ENCODE measurements at places on chromosomes 2 and 18. TPM values are rescaled to one million over a fixed set of nuclear protein-coding genes. Genes with fewer than 3 reads are reported as not detected.

DNA sequence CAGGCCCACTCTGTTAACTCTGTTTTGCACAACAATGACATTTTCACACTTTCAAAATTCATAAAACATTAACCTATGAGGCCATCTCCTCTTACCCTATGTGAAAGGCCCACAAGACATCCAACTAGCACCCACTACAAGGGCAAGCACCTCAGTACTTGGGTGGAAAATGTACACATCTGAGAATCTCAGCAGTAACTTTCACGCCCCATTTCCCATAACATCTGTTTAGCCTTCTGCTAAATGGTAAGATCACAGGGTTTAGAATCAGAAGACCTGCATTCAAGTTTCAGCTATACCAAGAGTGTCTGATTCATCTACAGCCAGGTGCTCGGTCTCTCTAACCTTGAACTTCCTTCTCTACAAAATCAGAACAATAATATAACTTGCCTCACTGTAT is 89.2 kb downstream of the SP100 start:
- no peak for DNase-seq

- no peak for DNase-seq
Observed at GRCh38 chr2:220779931-220780330, 792.2 kb downstream of the EPHA4 start.

DNA sequence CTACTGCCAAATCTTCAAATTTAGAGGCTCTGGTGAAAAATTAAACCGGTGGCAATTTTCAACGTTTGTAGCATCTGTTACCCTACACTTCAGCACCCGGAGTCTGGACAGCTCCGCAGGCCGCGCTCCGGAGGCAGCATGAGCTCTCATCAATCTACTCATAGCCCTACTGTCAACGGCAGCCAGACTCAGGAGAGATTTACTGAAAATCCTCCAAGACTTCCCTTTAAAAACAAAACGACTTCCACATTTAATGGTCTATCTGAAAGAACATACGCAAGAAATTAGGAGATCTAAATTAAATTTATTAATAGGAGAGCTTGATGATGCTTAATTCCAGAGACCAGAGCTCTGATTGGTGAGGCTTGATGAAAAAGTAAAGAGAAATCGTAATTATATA is 970 bp upstream of the ADCYAP1 start:
- peak; percentile 36 for DNase-seq

DNA sequence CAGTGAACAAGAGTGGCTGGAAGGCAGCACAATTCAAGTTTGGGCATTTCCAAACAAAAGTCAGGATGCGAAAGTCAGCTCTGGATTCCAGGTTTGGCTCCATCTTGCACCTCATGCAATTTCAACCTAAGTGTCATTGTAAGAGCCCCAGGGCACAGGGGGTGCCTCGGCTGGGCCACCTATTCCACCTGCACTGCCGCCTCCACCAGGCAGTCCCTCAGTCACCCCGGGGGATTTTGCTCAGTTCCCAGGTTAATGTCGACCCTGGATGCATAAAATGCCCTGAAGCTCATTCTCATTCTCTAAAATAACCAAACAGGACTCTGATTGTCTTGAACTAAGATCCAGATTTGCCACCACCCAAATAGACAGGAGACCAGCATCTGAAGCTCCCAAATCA is 77.6 kb downstream of the EDAR start:
- DNase-seq, result no peak

- no peak for DNase-seq
Observed at GRCh38 chr2:100063459-100063953, 78.9 kb downstream of the AFF3 start.

DNA sequence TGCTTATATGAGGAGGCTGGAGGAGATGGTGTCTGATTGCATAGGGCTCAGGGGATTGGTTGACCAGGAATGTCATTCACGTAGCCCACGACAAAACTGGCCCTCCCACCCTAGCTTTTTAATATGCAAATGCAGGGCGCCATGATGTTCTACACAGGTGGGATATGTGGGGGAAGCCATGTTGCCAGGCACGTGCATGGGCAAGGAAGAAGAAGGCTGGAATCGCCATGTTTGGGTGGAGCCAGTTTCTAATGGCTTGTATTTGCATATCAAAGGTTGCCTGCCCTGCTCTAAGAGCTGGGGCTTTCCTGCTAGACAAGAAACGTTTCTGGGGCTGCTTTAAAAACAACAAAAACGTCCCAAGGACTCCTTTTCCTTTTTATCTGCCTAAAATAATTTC is 26.5 kb upstream of the LINC00305 start:
- no peak for DNase-seq

GRCh38 chr2:173248381-173248780 is 106.3 kb upstream of the CDCA7 start:
- DNase-seq, result no peak

DNA sequence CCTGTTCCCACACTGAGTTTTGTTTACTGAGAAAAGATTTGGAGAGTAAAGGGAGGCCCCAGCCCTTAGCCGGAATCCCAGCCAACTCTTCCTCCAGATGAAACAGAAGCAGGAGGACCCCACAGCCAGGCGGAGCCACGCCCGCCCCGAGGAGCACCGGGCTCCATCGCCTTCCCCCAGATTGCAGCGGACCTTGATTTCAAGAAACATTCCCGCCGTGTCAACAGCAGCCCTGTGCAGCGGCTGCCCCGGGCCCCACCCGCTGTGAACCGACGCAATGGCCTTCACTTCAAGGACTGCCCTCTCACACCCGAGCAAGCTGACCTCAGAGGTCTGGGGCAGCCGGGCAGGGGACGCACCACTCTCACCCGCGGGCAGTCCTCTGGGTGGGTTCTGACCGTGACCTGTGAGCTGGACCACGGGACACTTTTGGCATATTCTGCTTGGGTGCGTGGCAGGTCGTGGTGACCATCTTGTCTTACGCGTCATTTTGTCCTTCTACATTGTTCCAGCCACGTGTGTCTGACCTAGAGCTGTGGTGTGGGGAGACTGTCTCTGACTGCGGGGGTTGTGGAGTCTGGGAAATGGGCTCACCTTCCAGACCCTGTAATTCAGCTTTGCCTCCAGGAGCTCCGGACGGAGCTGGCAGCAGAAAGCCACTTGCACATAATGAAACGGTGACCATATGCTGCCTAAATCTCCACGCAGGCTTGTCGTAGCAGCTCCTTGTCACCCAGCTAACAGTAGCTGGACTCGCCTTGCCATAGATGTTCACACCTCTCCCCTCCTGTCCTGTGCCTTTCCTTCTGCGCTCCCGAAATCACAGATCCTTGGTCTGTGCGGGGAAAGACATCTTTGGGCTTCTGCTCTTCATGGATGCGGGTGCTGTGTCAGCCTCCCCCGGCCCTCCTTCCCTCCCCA is 32.0 kb upstream of the INHBB start:
- DNase-seq, result peak; percentile 48

DNA sequence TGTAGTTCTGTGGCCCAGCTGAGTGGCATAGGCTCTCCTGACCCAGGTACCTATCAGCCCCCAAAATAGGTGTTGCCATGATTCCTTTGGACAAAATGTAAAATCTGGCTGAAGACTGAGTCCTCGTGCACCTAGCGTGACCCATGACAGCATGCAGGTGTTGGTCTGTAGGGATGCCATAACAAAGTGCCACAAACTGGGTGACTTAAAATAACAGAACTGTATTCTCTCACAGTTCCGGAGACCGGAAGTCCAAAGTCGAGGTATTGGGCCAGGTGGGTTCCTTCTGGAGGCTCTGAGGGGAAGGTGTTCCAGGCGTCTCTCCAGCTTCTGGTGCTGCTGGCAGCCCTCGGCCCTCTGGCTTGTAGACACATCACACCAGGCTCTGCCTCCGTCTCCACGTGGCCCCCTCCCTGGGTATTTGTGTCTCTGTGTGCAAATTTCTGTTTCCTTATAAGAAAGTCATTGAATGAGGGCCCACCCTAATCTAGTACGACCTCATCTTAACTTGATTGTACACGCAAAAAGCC is 34.5 kb downstream of the LRRFIP1 start:
- peak; percentile 21 for DNase-seq

DNA sequence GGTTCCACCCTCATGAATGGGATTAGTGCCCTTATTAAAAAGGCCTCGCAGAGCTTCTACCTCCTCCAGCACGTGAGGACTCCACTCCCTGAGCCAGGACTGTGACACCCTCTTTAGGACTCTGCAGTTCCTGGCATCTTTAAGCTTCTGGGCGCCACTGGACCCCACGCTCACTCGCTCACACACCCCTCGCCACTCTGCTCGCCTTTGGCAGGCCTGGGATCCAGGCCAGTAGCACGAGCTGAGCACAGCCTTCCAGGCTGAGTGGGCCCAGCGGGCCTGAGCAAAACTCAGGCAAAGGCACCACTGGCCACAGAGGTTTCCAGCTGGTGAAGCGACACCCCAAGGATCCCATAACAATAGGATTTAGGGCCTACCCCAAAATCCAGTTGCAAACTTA is 107.9 kb upstream of the GPC1 start:
- no peak for DNase-seq

GRCh38 chr18:75179819-75180600 is 28.9 kb downstream of the PTGR3 start:
- no peak for DNase-seq

DNA sequence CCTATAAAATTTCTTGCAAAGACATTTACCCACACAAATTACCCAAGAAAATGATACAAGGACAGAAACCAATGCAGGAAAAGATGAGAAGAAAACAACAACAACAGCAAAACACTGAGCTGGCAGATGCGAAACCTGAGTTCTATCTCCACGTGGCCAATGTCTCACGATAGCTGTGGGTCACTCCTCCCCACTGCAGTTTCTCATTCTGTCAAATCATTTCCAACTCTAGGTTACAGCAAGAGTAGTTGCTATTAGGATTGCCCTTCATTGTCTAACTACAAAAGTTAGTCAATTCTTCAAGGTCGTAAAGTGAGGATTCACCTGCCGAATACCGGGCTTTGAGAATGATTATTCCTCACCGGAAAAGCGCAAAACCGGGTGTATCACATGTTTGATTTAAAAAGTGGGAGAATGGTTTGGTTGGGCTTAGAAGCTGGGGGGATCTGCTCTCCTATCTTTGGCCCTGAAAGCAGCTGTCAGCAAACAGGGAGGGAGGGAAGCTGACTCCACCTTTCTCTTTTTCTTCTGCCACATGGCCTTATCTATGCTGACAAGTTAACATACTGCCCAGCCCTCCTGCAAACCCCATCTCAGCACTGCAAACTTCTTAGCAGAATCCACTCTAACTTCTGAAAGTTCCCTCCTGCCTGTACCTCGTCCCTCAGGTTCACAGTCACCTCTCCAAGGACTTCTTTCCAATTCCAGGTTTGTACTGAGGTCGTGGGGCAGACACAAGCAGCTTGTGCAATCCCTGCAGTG is 473.0 kb downstream of the SOX11 start:
- DNase-seq, result no peak

DNA sequence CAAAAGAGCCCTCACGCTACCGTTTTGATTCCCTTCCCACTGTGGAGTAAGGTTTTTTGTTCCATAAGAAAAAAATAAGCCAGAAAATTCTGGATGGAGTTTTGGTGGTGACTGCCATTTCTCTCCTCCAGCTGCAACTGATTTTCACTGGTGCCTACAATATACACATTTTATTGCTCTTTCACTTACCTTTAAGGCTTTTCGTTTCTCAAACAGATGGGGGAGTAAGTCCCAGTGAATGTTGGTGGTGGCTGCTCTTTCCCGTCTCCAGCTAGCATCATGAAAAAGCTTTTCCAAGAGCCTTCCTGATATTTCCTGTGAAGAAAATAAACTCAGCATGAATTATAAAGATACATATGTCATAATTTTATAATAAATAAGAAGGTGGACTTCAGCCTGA is 932.5 kb upstream of the PIK3C3 start:
- no peak for DNase-seq

DNA sequence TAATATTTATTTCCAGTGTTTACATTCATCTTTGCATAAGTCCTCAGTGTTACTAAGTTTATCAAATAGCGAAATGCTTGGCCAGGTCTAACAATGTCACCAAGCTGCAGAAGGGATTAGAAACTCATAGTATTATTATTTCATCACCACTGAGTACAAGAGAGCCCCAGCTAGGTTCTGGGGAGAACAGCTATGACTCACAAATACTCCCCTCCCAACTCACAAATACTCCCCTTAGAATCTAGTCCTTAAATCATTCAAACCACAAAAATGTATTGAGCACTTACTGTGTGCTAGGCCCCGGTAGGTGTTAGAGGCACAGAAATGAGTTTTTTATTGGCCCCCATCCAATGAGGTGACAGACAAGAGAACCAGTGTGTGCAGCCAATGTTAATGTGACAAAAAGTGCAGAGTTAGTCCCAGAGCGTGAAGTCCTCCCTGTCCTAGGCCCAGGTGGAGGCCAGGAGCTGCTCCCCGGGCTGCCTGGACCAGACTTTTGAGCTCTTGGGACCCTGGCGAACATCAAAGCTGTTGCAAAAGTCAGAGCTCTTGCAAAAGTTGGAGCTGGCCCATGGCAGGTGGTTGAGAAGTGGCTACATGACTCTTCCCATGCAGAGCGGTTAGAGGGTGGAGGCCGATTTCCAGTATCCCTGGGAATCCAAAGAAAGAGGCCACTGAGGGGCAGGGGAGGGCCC is 9.8 kb downstream of the STEAP3 start:
- no peak for DNase-seq

DNA sequence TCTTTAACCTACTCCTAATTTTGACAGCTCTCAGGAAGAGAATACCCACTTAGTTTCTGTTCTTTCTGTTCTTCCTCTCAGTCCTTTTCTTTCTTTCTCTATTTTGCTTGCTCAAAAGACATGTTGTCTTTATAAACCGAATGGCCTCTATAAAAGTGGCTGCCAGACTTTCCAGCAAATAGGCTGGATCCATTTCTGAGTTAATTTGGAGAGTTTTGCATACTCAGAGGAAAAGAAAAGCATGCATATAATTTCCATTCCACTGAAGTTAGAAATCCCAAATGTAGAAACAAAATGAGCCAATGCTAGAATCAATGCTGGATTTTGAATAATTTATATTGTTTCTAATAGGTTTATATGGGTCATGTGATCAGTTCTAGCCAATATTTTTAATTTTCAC is 65.9 kb downstream of the FAM124B start:
- no peak for DNase-seq

- DNase-seq, result peak; percentile 32
Observed at GRCh38 chr2:88880441-88880953, 189.0 kb downstream of the RPIA start.

GRCh38 chr2:160918258-160918657 is 242.0 kb upstream of the TANK start:
- no peak for DNase-seq

- DNase-seq, result no peak
Observed at GRCh38 chr2:41903474-41904135, 144.2 kb upstream of the PKDCC start.

GRCh38 chr2:20664071-20664390 is 2.9 kb upstream of the GDF7 start:
- DNase-seq, result no peak

NOSTRIN gene
- polyA plus RNA-seq, result 25.9 TPM

CPS1 gene
- 0.72 TPM for polyA plus RNA-seq

CREB1 gene
- polyA plus RNA-seq, result 7.2 TPM

DRC1 gene
- polyA plus RNA-seq, result 0.22 TPM

NEURL3 gene
- polyA plus RNA-seq, result not detected

SH2D6 gene
- 4.2 TPM for polyA plus RNA-seq

C2orf72 gene
- polyA plus RNA-seq, result 1.4 TPM

DQX1 gene
- 0.17 TPM for polyA plus RNA-seq

CMPK2 gene
- 2.4 TPM for polyA plus RNA-seq

KATNAL2 gene
- 6.1 TPM for polyA plus RNA-seq

ERMN gene
- polyA plus RNA-seq, result 0.17 TPM

ASXL3 gene
- polyA plus RNA-seq, result 0.16 TPM

All from adrenal gland (tissue), 19 donors.